Panc1 (cell line): ENCODE measurements at places on chromosomes 11 and 22. TPM values are rescaled to one million over a fixed set of nuclear protein-coding genes. Genes with fewer than 3 reads are reported as not detected.

Gene ACP2
- 28.4 TPM for total RNA-seq

Gene TMX2
- total RNA-seq = 151 TPM

Gene RAB38
- 0.15 TPM for total RNA-seq

DNA sequence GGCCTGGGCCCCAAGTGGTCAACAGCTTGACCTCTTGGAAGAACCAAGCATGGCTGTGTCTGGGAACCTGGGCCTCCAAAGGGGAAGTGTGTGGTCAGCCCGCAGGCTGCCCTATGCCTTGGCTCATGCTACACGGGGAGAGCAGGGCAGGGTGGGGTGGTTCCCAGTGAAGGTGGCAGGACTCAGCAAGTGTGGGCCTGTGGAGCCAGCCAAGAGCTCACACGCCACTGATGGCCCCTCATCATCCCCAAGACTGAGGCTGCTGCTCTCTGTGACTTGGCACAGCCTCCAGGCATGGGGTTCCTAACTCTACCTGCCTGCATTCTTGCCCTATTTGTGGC lies 15.9 kb upstream of the DGCR8 start:
- no peak for DNase-seq

DNA sequence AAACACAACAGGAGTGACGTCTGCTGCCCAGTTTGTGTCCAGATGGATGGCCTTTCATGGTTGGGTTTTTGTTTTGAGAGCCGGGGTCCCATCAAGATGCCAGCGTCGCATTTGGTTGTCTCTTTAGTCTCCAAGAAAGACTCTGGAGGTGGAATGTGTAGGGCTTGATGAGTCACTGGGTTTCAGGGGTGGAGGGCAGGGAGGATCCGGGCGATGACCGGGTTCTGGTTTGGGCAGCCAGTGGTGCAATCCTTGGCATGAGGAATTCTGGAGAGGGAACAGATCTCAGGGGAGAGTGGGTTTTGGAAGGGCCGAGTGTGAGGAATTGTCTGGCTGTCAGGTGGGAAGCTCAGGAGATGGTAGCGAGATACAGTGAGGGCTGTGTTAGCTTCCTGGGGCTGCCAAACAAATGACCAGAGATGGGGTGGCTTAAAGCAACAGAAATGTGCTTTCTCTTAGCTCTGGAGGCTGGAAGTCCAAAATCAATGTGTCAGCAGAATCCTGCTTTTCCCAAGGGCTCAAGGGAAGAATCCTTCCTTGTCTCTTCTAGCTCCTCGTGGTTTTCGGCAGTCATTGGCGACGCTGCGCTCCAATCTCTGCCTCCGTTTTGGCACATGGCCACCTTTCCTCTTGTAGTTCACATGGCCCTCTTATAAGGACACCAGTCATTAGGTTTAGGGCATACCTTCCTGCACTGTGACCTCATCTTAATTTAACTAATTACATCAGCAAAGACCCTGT lies 26.4 kb upstream of the PPFIA1 start:
- no peak for DNase-seq

DNA sequence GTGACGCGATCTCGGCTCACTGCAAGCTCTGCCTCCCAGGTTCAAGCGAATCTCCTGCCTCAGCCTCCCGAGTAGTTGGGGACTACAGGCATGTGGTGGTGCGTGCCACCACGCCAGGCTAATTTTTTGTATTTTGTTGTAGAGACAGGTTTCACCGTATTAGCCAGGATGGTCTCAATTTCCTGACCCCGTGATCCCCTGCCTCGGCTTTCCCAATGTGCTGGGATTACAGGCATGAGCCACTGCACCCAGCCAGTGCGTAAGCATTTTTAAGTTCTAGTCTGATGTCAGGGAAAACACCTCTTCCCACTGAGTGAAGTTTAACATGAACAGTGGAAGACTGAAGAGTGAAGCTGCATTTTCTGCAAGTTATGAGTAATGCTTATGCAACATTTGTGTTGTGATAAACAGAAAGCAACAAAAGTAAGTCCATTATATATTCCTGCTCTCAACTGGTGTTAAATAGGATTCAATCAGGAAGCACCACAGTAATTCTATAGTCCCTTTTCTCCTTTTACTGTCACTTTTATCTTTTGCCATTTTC lies 1219.8 kb upstream of the RAG2 start:
- DNase-seq = no peak

- no peak for DNase-seq
Observed at GRCh38 chr22:44709881-44710392, 7.9 kb downstream of the PRR5 start.
